ENCODE measurements at places on chromosomes 1 and 21.

DNA sequence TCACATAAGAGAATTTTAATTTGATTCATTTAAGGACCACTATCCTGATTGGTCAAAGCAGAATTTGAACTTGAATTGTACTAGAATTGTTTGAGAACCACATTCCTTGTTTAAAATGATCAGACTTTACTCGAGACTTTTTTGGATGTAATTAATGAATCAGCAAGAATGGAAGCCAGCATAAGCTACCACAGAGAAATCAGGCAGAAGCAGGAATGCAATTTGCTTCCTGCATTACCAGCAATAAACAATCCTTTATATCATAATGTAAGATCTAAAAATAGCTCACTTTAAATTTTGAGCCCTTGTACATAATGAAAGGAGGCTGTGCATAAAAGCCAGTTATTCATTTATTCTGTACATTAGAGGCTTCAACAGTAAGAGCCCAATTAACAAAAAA is 119.8 kb upstream of the BACE2 start:
- DNase-seq: no peak

DNA sequence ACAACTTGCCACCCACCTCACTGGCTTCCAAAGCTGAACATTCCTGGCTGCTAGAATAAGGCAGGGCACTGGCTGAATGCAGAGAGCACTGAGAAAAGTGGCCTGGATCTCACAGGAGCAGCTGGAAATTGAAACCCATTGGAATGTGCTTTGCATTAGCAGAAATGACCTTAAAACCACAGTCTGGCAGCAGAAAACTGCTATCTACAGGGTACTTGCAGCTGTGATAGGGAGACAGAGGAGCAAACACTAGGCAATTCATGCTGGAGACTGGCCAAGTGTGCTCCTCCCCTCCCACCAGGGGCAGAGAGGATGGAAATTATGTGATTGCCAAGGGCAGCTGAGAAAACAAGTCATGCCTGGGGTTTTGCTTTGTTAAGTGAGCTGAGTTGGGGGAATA is 47.2 kb downstream of the HSD3B1 start:
- DNase-seq: no peak

- DNase-seq: no peak
These were observed 25.0 kb upstream of the COL18A1 start for GRCh38 chr21:45379901-45380330.

DNA sequence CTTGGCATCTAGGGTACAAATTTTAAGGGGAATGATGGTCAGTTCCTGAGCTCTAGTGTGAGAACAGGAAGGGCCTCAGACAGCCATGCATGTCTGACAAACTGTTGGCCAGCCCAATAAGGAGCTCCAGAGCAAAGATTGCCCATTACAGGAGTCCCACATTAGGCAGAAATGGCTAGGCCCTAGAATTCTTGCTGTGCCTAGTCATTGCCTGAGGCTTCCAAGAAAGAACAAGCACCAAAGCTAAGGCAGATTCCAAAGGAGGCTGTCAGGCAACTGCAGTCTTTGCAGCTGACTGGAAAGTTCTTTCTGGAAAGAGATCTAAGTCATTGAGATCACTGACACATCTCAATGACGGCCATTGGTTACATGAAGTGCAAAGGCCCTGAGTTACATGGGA is 3.9 kb upstream of the STIL start:
- no peak for DNase-seq

GRCh38 chr1:160309185-160309557 is 24.2 kb upstream of the PEX19 start:
- DNase-seq: no peak

DNA sequence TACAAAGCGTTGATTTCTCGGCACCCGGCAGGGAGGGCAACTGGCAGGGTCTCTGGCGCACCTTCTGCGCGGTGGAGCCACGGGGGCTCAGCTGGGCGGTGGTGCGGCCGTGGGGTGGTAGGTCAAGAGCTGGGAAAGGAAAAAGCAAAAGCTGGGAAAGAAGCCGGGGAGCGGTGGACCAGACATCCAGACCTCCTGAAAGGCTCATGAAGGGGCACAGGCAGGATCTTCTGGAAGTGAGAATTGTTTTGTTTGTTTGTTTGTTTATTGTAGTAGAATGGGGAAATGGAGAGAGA is 7.2 kb upstream of the RNU1-1 start:
- DNase-seq: no peak

- DNase-seq: no peak
These were observed 138.4 kb downstream of the PLXNA2 start for GRCh38 chr1:208105756-208106155.

DNA sequence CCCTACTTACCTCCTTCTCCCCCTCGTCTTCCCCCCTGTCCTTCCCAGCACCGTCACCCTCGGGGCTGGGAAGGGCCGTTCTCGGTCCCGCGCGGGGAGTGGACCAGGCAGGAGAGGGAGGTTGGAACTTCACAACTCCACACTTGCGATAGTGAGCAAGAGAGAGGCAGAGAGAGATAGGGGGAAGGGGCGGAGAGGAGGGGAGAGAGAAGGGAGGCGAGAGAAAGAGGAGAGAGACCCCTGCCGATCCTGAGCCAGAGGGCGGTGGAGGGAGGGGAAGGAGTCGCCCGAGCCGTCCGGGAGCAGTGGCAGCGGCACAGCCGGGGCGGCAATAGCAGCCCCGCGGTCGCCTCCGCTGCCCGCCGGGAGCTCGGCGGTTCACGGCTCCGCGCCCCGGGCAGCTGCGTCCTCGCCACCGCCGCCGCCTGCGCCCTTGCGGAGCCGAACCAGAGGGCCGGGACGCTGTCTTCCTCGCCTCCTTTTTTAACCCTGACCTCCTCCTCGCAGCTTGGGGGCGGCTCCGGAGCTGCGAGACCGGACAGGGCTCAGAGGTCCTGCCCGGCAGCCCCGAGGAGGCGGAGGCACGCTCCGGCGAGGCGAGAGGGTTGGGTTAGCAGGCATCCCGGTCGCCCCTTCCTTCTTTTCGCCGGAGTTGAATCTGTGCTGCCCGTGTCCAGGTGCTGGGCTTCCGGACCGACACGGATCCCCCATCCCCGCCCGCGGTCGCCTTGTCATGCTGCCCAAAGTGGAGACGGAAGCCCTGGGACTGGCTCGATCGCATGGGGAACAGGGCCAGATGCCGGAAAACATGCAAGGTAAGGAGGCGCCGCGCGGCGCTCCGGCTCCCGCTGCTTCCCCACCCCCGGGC is 11.7 kb downstream of the NR5A2 start:
- no peak for DNase-seq

DNA sequence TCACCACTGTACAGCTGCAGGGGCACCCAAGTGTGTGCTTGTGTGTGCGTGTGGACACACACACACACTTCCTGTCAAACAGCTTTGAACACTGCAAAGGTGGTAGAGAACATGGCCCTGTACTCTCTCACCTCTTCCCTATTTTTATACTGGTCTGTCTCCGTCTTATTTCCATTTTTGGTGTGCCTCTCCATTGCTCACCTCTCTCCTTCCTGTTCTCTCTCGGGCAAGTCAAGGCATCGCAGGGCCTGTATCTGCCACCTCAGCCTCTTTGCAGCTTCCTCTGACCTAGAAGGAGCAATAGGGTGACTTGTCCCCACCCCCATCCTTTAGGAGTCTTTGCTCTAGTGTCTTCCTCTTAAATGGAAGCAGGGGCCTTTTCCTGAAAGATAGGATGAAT is 2.2 kb downstream of the SMCP start:
- no peak for DNase-seq

DNA sequence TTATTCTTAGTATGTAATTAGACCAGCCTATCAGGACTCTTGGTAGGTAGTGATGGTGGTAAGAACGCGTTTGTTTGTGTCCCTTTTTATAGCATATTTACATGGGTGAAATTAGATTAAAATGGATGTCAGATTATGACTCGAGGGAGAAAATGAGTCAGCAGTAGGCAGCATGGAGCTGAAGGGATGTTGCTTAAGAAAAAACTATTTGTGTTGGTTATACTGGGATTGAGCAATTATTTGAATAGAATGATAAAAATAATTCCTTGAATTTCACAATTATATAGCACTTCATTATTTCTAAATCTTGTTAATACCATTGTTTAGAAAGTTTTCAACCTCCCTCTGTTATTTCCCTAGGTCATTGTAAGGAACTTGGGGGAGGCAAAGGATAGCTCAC is 348.8 kb downstream of the RYR2 start:
- no peak for DNase-seq

GRCh38 chr1:87113313-87113712 is 198.9 kb downstream of the HS2ST1 start:
- no peak for DNase-seq

DNA sequence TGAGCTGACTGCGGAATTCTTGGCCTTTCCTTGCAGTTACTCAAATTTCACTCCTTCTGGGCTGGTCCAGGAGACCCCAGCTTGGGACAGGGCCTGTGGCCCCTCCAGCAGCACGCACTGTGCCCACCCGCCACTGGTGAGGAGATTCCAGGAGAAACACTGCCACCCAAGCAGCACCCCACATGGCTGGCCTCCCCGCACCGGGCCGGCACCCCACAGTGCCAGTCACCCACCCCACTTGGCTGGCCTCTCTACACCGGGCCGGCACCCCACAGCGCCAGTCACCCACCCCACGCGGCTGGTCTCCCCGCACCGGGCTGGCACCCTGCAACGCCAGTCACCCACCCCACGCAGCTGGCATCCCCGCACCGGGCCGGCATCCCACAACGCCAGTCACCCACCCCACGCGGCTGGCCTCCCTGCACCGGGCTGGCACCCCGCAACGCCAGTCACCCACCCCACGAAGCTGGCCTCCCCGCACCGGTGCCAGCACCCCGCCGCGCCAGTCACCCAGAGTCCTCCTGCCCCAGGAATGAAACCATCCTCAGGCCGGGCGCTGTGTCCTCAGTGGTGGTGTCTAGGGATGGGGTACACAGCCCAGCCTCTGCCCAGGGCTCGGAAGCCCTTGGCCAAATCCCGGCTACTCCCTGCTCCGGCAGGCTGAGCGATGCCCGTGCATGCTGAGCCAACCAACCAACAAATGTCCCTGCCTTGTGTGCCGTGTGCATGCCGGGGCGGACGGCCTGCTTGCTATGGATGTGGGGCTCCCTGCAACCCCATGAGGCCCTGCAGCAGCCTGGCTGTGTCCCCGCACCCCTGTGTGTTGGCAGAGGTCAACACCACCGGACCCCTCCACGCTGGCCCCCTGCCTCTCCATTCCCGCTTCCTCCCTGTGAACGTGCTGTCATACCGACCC is 38.6 kb upstream of the TSPEAR start:
- no peak for DNase-seq

DNA sequence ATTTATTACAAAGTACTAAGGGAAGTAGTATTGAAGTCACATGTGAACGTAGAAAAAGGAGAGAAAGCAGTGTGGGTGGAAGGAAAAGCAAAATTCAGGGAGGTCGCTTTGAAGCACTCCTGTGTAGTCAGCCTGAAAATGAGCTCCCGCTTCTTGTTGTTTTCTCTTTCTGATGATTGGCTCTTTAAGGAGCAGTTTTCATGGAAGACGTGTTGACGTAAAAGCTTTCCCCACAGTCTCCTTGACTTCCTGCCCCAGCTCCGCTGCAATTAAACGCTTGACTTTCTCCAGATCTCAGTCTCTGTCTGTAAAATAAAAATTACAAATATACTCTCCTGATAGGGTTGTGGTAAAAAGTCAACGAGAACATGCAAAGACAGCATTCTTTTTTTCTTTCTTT is 661.5 kb upstream of the ZP4 start:
- no peak for DNase-seq

DNA sequence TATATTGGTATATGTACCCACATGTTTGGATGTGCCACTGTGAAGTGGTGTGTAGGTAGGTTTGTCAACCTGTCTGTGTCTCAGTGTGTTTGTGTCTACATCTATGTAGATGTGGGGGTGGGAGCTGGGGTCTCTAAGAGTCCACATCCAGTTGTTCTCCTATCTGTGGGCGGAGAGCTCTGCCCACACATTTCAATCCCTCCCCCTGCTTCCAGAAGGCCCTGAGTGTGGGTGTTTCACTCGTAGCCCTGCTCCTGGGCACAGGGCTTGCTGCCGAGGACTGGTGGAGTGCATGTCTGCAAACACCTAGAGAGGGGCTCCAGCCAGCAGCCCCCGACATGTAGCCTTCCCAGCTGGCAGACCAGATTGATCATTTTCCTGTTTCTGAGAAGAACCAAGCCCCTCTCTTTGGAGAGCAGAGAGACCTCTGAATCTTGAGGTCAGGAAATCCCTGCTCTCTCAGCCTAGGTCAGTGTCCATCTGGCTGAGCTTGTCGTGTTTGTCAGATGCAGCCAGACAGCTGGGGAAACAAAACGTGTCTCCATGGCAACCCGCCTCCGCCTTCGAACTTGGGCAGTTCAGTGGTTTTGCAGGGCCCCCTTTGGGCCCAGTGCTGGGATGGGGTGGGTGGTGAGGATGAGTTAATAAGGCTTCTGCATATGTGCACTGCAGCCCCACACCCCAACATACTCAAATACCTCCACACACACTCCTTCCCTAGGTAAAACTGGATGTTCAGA is 31.2 kb upstream of the SYNC start:
- DNase-seq: no peak

DNA sequence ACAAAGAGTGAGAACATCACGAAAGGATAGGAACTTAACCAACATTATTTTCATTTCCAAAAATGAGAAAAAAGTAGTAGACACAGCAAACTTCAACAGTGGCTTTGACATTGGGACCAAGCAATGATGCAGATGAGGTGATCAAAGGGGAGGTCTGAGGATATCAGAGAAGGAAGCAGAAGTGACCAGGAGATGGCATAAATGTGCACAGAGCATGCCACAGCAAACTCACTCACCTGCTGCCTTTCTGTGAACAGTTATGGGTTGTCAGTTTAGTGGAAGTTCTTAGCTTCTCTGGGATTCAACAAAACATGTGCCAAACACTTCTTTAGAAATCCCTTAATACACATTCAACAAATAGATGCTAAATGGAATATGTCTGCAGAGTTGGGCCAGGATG is 290.1 kb downstream of the PLPP3 start:
- no peak for DNase-seq

GRCh38 chr21:43369124-43369523 is 57.8 kb downstream of the SIK1 start:
- DNase-seq: no peak

DNA sequence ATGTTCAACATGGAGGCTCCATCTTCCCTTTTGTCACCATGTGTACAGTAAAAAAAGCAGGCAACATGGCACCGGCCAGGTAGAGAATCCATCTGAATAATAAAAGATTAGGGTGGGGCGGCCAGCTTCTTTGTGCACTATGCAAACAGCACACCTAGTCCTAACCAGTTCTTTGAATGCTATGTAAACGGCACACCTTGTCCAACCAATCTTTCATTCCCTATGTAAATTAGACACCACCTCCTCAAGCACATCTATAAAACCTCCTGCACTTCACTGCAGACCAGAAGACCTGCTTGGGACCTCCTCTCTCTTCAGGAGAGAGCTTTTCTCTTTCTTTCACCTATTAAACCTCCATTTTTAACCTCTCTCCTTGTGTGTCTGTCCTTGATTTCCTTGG is 28.2 kb downstream of the TFB2M start:
- no peak for DNase-seq

GRCh38 chr1:26372039-26372438 is 511 bp downstream of the ZNF683 start:
- no peak for DNase-seq

All from NCI-H187 (cell line).